ENCODE measurements at places on chromosomes 12 and 14.
A peak's percentile ranks its signal among the peaks of the same experiment; 100 is the strongest.

GRCh38 chr12:101209319-101210302 is at the start of gene SLC5A8:
SLC5A8 (minus strand) TSS chr12:101210238; CDS start chr12:101209848, 390 bp downstream.
- no peak for DNase-seq

DNA sequence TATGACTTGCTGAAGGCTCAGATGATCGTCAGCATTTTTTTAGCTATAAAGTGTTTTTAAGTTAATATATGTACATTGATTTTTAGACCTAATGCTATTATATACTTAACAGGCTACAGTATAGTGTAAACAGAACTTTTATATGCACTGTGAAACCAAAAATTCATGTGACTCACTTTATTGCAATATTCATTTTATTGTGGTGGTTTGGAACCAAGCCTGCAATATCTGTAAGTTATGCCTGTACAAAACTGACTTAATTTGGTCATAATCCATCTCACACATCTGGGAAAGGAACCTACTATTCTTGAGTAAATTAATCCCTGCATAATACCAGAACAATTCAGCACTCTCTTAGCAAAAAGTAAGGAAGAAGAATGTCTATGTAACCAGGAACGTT is 390.7 kb downstream of the SYT1 start:
- DNase-seq: no peak

DNA sequence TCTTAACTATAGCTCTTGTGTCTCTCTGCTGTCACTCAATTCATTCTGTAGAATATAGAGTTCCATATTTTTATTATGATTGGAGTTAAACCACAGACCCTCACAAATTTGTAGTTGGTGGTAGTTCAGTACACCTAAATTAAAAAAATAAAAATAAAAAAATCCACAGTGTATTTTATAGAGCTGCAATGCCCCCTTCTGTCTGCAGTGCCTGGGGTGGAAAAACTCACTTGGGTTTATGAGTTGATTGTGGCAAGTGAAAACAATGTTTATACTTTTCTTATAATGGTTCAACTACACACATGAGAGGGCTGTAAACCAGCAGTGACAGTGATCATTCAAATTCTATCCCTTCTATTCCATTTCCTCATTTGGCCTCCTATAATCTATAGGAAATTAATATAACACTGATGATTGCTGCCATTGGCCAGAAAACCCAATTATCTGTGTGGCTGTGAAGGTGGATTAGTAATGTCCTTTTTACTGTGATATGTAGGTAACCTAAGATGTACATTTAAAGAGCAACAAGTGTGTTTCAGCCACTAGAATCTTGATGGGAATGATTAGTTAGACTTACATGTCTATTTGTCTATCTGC is 166.9 kb upstream of the LRIG3 start:
- DNase-seq: no peak

DNA sequence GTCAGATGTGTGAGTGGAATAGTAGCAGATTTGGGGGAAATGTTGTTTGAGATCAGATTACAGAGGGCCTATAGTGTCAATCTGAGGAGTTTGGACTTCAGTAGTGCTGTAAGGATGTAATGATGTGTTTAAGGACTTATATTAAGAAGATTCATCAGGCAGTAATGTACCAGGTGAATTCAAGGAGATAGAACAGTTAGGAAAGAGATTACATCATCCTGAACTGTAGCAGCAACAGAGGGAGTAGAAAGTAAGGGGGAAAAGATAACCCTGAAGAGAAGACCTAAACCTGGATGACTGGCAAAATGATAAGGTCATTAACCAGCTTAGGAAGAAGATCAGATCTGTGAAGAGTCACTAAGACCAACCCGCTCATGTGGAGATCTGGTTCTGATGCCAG is 349.4 kb downstream of the PDZRN4 start:
- DNase-seq: no peak

DNA sequence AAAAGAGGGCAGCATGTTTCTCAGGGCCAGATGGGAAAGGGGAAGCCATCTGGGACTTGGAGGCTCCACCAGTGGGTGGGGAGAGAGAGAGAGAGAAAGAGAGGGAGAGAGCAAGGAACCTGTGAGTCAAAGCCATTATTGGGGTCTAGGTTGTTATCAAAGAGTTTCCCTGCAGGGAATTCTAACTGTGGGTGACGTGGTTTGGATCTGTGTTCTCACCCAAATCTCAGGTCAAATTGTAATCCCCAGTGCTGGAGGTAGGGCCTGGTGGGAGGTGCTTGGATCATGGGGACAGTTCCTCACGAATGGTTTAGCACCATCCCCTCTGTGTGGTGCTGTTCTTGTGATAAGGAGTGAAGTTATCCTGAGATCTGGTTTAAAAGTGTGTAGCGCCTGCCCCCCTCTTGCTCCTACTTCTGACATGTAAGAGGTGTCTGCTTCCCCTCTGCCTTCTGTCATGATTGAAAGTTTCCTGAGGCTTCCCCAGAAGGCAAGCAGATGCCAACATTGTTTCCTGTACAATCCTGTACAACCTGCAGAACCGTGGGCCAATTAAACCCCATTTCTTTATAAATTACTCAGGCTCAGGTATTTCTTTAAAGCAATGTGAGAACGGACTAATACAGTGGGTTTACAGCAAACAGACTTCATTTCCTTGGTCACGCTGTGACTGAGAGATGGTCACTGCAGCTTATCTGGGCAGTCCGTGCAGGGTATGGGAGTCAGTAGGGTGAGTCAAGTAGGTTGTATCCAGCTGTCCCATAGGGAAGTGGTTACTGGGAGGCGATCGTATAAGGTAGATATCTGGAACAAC is 52.4 kb downstream of the CCDC91 start:
- peak; percentile 34 for DNase-seq

DNA sequence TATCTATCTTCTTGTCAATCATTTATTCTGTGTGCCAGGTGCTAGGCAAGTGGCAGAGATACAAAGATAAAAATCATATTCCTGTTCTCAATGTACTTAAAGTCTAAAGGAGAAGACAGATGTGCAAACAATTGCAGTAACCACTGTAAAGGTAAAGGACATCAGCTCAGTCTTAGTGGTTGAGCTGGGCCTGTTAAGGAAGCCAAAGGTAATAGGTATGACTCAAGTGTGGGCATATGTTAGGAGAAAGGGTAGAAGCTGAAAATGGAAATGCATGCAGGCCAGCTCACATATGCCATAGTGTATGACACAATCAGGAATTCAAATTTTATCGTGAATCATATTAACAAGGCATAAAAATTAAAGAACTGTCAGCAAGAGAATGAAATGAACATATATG is 49.8 kb downstream of the FAR2 start:
- no peak for DNase-seq

GRCh38 chr12:128091951-128092382 is 175.0 kb upstream of the TMEM132C start:
- no peak for DNase-seq

DNA sequence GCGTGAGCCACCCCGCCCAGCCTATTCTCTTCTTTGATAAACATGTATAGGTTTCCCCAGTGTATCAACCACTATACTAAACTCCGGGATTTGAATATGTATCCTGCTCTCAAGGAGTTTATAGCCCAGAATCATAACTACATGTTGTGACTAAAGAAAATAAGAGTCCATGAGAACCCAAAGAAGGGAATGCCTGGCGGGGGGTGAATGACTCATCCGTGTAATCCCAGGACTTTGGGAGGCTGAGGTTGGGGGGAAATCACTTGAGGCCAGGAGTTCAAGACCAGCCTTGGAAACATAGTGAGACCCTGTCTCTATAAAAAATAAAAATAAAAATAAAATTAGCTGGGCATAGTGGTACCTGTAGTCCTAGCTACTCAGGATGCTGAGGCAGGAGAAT is 57.2 kb downstream of the SIX6 start:
- DNase-seq: no peak

GRCh38 chr14:21068521-21069387 is 1.4 kb upstream of the ARHGEF40 start:
- DNase-seq: no peak

GRCh38 chr14:63855281-63855680 is 2.5 kb downstream of the SYNE2 start:
- no peak for DNase-seq

- DNase-seq: no peak
Measured at GRCh38 chr12:85356596-85357385, 76.8 kb downstream of the ALX1 start.

DNA sequence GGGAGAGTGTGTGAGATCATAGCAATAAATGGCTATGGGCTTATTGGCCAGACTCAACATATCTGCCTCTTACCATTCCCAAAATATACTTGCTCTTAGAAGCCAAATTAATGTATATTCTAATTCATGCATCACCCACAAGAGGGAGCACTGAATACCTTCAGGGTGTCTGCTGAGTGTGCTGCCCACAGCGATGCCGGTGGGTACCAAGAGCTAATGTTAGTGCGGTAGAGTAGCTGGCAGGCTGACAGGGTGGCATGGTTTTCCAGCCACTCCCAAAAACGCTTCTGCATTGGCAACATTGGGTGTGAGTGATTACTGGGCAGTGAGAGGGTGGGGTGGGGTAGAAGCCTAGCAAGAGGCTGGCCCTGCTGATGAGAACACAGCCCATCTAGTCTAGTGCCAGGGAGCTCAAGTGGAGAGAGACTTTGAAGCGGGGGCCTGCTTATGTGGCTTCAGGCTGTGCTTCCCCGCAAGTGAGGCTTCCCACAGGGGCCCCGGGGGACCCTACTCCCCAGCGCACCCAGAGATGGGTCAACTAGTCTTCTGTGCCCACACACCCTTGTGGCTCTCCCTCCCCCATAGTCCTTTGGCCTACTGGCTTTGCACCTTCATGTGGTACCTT is 9.2 kb upstream of the PLEKHD1 start:
- DNase-seq: no peak

GRCh38 chr12:46303039-46303666 is 34.3 kb upstream of the SLC38A1 start:
- no peak for DNase-seq

Measured in liver (tissue), 10 donors.